Fibroblast of villous mesenchyme (primary cell): ENCODE measurements at places on chromosomes 11 and 22.

DNA sequence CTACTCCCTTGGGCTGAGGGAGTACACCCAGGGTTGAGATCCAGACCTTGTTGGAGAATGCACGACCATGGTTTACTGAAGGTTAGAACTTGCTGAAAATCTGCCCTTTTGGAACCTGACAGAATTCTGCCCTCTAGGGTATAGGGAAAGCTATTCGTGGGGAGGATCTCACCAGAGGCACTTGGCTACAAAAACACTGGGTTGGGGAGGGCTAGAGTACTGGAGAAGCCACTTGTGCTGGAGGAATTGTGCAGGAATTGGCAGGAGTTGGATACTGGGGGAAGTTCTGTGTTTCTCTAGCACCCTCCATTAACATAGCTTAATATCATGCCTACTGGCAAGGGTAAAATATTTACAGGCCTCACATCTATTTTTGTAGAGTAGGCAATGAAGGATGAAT, 55.8 kb downstream of the PPME1 start:
- DNase-seq, result no peak

DNA sequence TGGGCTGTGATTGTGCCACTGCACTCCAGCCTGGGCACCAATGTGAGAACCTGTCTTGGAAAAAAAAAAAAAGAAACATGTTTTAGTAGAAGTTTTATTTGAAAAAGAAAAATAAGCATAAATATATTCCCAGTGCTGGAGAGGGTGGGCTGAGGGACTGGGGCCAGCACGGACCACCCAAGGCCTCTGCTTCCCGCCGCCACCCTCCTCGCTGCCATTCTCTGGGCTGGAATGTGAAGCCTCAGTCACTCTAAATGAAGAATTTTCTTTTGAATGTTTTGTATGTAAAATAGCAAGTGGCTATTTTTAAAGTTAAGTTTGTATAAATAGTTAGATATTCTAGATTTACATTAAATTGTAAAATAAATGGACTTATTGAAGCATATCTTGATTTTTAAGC, 5.1 kb upstream of the TRMU start:
- DNase-seq, result no peak

GRCh38 chr11:113153847-113154246, 160.5 kb upstream of the TTC12 start:
- no peak for DNase-seq

DNA sequence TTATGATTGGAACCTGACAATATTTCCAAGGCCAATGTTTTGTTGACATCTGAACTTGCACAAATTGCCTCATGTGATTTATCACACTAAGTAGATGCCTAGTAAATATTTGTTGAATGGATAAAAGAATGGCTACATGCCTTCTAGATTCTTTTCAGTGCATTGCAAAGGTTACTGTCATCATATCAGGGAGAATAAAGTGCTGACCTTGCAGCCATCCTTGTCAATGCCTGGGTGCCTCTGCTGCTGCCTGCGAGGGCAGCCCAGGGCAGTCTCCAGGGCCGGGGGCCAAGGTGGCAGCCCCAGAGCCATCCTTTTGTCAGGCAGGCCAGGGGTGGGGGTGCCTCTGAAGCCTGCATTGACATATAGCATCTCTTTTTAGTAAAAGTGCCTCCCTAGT, 325.6 kb upstream of the MTNR1B start:
- DNase-seq, result no peak
